HFF-Myc (cell line): ENCODE measurements at places on chromosomes 1 and 21.

GRCh38 chr1:79551321-79551720, 544.8 kb upstream of the ADGRL4 start:
- no peak for DNase-seq

- DNase-seq = no peak
These were observed 36.7 kb downstream of the NPHP4 start for GRCh38 chr1:5955479-5955977.

DNA sequence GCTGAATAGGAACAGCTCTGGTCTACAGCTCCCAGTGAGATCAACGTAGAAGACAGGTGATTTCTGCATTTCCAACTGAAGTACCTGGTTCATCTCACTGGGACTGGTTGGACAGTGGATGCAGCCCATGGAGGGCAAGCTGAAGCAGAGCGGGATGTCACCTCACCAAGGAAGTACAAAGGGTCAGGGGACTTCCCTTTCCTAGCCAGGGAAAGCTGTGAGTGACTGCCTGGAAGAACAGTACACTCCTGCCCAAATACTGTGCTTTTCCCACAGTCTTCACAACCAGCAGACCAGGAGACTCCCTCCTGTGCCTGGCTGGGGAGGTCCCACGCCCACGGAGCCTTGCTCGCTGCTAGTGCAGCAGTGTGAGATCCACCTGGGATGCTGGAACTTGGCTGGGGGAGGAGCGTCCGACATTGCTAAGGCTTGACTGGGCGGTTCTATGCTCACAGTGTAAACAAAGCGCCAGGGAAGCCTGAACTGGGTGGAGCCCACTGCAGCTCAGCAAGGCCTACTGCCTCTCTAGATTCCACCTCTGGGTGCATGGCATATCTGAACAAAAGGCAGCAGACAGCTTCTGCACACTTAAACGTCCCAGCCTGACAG, 14.7 kb downstream of the CR1L start:
- DNase-seq = no peak

GRCh38 chr1:40240390-40240789, 7.3 kb upstream of the TMCO2 start:
- no peak for DNase-seq

GRCh38 chr1:60141276-60141675, 67.7 kb upstream of the C1orf87 start:
- no peak for DNase-seq

DNA sequence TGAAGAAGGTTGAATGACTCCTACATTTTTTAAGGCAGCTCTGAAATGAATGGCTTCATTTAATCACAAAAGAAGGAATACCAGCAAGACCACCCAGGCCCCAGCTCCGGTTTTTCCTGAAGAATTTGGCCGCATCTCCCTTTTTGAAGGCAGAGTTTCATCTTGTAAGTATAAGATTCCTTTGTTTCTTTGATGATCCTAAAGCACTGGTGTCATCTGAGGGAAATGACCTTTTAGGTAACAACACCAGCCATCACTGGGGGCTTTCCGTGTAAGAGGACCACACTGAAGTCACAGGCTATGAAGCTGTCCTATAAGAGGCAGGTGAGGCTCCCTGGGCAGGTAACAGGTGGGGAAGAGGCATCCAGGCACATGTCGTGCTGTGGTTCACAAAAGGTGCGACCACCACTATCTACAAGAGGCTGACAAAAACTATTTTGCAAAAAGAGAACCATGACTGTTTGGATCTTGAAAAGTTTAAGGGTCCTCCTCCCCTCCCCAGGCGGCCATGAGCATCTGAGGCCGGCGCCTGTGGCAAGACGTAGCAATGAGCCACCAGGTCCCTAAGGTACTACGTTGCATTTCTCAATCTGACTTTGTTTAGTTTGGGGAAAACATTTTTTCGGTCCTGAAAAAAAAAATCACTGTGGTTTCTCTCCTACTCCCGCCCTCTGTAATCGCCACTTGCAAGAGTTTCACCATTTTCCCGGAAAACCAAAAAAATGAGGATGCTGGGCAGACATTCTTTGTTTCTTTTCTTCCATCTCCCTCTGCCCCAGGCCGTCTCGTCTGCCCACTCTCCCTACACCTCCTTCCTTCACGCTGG, 46.3 kb upstream of the IRF2BP2 start:
- no peak for DNase-seq

DNA sequence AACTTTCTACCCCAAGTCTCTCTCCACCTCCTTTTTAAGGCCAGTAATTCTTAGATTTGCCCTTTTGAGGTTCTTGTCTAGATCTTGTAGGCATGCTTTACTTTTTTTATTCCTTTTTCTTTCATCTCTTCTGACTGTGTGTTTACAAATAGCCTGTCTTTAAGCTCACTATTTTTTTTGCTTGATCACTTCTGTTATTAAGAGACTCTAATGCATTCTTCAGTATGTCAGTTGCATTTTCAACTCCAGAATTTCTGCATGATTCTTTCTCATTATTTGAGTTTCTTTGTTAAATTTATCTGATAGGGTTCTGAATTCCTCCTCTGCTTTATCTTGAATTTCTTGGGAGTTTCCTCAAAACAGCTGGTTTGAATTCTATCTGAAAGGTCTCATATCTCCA, 30.9 kb downstream of the XPR1 start:
- no peak for DNase-seq

- no peak for DNase-seq
These were observed 927 bp downstream of the WNT9A start for GRCh38 chr1:227946624-227947385.

GRCh38 chr1:218658899-218659298, 313.8 kb downstream of the TGFB2 start:
- no peak for DNase-seq

- peak; percentile 27 for DNase-seq
These were observed 20.2 kb downstream of the LMOD1 start for GRCh38 chr1:201925981-201926645.

DNA sequence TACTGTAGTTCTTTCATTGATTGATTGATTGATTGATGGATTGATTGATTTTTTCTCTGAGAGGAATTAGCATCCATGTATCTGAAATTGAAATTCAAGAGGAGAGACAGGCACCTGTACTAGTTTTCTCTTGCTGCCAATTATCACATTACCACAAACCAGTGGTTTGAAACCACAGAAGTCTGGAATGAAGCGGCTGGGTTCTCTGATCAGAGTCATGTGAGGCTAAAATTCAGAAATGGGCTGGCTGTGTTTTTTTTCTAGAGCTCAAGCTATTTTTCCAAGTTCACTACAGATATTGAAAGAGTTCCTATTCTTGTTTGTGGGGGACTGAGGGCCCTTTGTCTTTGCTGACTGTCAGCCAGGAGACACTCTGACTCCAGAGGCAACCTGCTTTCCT, 10.0 kb downstream of the NBPF3 start:
- DNase-seq = no peak

GRCh38 chr1:78854556-78854955, 152.0 kb downstream of the ADGRL4 start:
- no peak for DNase-seq

DNA sequence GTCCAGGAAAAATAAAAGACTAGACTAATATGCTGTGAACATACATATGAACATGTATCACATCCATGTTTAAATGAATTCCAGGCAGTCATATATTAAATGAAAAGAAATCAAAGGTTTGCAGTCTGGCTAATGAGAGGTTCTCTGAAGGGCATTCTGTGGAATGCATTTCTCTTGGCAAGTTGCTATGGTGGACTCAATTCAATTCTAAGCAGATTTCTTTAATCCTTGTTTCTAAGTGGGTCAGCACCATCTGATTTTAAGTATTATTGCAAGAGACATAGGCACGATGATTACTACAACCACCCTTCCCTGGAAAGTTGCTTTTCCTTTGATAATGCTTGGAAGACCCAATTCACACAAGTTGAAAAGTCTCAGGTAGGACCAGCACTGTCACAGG, 23.9 kb upstream of the ABCA4 start:
- no peak for DNase-seq

GRCh38 chr1:4461726-4462290, 192.6 kb upstream of the AJAP1 start:
- DNase-seq = no peak

GRCh38 chr1:114540272-114540671, 29.3 kb upstream of the TRIM33 start:
- no peak for DNase-seq

DNA sequence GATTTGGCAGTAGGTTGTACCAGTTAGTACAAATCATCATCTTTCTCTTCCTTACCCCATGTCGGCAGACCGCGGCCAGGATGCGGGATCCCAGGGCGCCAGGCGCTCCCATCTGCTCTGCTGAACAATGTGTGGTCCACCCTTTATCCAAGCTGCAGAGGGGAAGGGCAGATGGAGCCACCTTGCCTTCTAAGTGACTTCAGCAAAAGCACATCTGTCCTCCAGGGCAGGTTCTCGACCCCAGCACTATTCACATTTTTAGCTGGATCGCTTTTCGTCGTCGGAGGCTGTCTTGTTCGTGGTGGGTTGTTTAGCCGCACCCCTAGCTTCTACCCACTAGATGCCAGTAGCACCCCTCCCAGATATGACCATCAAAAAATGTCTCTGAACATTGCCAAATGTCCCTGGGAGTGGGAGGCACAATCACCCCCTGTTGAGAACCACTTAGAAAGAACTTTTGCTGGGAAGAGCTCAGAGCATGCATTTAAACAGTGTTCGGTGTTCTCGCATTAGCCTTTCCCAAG, 58.1 kb upstream of the SIM2 start:
- DNase-seq = no peak

- peak; percentile 37 for DNase-seq
These were observed 14.6 kb downstream of the ARHGEF10L start for GRCh38 chr1:17553975-17554700.

DNA sequence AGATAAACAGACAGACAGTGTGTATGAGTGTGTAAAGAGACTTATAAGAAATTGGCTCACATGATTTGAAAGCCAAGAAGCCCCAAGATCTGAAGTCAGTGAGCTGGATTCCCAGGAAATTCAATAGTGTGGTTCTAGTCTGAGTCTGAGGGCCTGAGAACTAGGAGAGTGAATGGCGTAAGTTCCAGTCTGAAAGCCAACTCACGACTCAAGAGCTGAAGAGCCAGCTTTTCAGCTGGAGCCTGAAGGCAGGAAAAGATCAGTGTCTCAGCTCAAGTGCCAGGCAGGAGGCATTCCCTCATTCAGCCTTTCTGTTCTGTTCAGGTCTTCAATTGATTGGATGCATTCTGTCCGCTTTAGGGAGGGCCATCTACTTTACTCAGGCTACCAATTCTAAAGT, 257.2 kb downstream of the PLPP3 start:
- no peak for DNase-seq

GRCh38 chr1:81287411-81288080, 513.2 kb upstream of the ADGRL2 start:
- no peak for DNase-seq

DNA sequence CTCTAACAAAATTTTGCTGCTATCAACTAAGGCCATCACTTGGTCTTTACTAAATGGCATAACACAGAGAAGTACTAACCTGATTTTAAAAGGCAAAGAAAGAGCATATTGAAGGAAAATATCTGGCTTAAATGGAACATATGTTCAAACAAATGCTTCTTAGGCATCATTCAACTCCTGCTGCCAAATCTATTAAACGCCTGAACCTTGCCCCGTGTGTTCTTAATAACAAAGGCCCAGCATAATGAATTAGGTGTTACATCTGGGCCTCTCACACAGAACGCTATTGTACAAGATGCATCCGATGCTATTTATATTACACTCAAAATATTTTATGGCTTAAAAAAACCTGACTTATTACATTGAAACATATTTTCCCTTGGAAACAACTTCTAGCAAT, 48.4 kb downstream of the B3GALNT2 start:
- no peak for DNase-seq

DNA sequence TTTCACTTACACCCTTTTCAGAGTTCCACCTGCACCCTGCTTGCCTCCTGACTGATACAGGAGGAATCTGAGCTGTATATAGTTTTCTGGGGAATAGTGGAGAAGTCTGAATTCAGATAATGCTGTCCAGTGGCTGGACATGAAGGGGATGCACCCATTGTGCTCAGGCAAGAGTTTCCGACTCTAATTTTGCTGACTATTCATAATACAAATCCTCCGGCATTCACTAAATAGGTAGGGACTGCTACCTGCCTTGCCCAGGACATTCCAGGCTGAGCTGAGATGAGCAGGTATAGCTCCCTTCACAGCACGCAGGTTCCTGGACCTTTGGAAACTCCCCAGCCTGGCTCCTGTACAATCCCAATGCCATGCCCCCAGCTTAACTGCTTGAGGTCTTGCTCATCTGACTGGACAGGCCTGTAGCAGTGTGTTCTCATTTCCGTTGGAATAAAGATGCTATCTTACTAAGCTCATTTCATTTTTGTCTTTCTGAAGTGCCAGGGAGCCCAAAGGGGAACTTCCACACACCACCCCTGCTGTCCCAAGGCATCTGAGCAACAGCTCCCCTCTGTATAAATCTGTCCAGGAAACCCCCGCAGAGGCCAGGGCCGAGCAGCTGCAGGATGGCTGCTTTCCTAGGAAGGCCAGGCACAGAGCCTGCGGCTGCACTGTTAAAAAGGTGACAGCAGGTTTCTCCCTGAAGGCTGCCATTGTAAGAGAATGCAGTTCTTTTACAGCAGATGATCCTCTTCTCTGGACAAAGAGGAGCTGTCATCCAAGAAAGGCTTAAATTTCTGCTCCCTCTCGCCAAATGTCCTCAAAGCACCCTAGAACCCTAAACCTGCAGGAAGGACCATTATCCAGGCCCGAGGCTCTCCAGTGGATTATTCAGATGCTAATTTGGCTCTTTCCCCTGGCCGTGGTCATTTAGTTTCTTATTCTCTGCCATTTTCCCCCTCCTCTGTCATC, 21.7 kb upstream of the VASH2 start:
- no peak for DNase-seq

- DNase-seq = no peak
These were observed 46.6 kb downstream of the LYST start for GRCh38 chr1:235820061-235820460.

- DNase-seq = no peak
These were observed 531.9 kb upstream of the CAMK1G start for GRCh38 chr1:209051570-209051969.

- no peak for DNase-seq
These were observed 297.0 kb downstream of the GPATCH2 start for GRCh38 chr1:217333939-217334338.

DNA sequence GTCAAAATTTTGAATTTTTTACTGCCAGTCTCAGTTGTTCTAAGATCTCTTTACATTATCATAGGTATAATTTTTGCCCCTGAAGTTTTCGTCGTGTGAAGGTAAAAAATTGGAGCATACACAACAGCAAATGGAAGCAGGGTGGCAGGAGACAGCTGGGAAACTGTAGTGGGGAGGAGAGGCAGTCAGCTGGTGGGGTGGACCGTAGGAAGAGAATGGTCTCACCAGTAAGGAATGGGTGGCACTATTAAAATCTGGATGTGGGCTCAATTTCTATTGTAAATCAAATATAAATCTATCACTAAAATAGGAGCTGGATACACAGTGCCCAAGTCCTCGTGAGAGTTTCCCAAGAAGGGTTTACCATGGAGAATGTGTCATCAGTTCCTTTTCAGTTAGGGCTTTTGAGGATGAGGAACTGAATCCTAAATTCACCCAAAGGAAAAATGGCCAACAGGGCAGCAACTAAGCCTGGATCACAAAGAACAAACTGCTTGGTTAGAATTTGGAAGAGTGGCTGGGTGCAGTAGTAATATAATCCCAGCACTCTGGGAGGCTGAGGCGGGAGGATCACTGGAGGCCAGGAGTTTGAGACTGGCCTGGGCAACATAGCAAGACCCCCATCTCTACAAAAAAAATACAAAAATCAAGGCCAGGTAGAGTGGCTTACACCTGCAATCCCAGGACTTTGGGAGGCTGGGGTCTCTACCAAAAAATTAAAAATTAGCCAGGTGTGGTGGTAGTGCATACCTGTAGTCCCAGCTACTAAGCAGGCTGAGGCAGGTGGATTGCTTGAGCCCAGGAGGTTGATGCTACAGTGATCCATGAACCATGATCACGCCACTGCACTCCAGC, 10.5 kb upstream of the IRF2BP2 start:
- DNase-seq = no peak

- DNase-seq = no peak
These were observed 19.2 kb downstream of the PRXL2B start for GRCh38 chr1:2605509-2606395.
